ENCODE measurements at places on chromosomes 2 and 18.

DNA sequence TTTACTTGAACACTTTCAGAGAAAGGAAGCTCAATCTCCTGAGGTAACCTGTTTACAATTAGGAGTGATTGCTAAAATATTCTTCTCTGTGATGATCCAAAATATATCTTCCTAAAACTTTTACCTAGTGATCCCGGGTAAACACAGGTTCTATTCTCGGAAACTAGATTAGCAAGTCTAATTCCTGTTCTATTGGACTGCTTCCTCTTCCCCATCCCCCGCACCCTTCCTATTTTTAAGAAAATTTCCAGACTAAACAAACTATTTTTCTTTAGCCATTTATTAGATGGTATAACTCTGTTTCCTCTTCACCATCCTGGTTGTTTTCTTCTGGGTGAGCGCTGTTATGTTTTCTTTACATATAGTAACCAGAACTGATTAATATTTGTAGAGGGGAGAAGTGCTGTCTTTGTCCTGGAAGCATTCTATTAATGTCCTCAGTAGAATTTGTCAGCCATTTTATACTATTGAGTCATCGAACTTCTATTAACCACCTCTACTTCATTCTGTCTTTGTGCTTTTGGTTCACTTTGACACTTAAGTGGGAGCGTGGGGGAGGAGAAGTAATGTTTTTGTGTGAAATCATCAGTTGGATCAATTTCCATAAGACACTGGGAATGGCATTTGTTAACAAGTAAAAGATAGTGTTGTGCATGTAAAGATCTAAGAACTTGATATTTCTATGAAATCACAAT is 31.8 kb downstream of the CREB1 start:
- no peak for DNase-seq

GRCh38 chr2:179677077-179677688 is 184.2 kb downstream of the ZNF385B start:
- DNase-seq: no peak

- no peak for DNase-seq
Observed at GRCh38 chr2:37190290-37190689, 1.8 kb upstream of the SULT6B1 start.

DNA sequence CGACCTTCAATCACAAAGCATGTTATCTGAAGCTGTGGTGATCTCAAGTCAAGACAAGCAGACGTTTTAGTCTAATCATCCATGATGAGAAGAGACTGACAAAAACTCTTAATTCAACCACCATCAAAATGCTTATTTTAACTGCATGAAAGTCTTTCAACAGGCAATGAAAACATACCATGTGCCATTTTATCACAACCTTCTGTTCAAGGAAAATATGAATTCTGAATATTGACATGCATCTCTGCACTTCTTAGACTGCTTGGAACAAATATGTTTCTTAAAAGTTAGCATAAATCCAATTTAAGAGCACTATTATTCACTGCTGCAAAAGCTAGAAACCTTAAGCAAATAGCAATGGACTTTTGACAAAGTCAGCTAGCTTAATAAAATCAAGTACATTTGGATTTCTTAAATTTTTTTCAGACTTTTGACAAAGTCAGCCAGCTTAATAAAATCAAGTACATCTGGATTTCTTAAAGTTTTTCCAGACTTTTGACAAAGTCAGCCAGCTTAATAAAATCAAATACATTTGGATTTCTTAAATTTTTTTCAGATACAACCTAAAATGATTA is 70.9 kb downstream of the OLA1 start:
- no peak for DNase-seq

DNA sequence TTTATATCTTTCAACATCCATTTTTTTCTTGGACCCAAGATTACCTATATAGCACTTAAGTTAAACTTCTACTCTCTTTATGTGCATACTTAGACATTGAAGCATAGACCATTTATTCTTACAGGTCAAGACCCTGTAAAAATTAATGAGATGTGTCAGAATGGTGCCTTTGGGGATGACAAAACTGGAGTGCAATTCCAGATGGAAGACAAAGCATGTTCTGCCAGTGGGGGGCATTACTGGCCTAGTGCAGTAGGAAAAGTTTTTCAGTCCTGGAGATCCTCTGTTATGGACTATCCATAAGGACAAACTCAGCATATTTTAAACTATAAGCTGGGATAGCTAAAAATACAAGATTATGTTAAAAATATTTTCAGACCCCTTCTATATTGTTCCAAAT is 57.8 kb upstream of the MMADHC start:
- no peak for DNase-seq

Data from stimulated activated CD8-positive, alpha-beta memory T cell treated with anti-CD3 and anti-CD28 coated beads, Interleukin-4, amount 100 ng/mL, for 1 hour (primary cell).